ENCODE measurements at places on chromosomes 4 and X.

GRCh38 chr4:8336412-8337075 lies 67.0 kb downstream of the HTRA3 start:
- DNase-seq = no peak

GRCh38 chr4:82450966-82451755 lies 20.8 kb downstream of the ENOPH1 start:
- no peak for DNase-seq

DNA sequence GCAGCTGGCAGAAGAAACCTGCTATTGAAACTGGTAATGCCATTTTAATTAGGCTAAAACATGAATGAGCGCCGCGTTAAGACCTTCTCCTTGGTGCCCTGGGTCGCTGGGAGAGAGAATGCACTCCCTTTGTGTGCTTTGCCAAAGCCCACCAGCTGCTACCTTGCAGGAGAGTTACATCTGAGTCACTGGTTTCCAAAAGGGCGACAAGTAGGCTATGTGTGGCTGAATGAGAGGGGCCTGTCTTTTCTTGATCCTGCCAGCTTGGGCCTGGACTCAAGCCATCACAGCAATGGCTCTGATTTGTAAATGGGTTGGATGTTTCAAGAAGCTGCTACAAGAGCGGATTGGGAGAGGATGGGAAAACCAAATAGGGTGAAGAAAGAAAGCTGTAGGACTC lies 81.5 kb downstream of the NHS start:
- DNase-seq = no peak

GRCh38 chr4:151219091-151219490 lies 57.9 kb upstream of the PRSS48 start:
- DNase-seq = no peak

DNA sequence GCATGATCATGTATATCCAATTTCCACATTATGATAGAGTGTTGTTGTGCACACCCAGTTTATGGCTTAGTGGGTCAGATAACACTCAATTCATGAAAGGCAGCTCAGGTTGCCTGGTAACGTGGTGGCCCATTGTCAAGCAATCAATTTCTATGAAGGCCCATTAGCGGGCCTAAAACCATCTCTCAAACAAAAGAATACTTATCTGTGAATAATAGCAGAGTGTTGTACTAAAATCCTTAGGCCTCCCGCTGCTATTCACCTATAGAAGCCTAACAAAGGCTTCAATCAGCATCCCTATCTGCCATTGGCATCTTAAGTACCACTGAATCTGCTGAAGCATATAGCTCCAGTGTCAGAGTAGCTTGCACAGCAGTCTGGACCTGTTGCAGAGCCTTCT lies 849.6 kb upstream of the POU3F4 start:
- no peak for DNase-seq

DNA sequence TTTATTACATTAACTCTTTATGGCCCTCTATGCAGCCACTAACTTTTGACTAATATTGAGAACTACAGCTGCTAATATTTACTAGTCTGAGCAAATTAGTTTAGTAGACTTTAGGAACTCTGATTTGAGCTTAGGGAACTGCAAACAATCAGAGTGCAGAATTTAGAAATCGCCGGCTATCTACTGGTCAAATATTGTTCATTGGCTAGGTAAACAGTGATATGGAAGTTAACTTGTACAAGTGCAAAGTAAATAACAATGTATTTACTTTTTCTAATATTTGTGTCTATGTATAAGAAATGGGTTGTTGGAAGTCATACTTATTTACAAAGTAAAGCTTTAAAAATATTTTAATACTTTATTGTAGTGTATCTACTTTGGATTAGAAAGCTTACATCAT lies 279.6 kb downstream of the CFAP299 start:
- DNase-seq = no peak

DNA sequence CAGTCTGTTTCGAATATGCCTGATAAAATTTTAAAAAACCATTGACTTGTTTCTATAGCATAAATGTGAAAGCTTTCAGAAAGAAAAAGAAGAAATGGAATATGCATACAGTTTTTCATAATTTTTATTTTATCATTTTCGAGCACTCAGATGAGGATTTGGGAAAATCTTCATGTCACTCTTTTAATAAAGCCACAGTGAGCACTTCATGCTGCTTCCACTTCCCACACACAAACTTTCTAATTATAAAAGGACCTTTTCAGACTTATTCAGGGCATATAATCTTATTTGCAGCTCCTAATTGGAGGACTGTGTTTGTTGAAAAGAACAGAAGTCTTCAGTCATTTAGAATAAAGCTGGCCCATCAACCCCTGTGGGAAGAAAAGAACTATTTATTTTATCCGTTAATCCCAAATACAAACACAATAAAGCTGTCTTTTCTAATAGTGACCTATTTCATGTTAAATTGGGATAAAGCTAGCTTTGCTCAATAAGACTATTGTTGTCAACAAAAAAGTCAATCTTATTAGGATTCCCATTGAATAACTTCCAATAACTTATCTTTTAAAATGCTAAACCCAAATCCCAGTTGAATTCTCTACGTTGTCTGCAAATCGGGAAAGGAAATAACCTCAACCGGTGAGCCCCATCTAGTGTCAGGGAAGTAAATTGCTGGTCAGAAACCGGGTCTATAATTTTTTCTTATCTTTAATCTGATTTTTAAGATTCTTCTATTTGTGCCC lies 211.5 kb downstream of the PDGFRA start:
- DNase-seq = no peak

DNA sequence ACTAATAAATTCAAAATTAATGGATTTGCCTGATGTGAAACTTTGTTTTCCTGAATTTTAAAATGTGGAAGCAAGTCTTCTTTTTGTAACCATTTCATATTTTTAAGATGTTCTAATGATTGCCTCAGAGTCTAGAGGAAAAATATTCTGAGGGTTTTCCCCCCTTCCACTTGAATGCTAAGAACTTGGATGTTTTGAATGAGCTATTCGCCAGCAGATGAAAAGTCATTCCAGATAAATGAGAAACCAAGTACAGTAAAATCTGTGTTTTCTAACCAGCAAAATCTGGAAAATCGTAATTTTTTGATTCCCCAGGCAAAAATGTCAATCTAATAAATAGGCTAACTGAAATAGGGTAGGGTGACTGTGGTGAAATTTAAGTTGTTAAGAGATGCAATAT lies 45.6 kb downstream of the SLIT2 start:
- no peak for DNase-seq

DNA sequence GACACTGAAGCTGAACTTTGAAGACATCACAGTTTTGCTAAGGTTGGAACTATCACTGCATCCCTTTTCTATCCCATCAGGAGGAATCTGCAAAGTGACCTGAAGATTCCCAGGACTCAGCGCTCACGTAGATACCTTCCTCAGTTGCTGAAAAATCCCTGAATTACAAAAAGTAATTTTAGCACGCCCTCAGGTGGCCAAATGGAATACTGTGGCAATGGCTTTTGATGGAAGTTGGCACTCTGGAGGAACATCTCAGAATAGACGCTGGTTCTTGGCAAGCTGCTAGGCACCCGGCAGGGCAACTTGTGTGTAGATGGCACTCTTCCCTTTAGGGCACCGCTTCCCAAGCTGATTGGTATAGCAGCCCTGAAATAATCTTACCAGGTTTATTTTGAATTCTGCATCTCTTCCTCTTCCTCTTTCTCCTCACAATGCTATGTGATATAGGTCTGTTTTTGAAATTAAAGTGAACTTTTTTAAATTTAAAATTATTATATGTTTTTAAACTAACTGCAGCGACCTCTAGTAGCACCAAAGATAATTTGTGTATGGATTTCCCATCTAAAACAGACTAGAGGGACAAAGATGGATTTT lies 16.3 kb upstream of the ESX1 start:
- DNase-seq = peak; percentile 31

DNA sequence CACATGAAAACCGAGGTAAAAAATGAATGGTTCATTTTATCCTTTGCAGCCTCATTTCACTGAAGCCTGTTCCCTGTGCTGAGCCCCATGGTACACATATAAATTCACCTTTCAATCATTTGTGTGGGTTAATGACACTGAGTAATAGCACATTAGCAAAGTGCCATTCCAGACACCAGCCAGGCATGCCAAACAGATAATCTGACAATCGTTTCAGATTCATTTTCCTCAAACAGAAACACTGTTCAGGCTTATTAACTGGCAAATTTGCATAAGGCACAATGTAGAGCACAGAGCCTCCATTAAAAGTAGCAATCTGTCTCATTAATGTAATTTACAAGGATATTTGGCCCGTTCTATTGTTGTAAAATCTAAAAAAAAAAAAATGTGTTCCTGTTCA lies 76.2 kb downstream of the UNC5C start:
- no peak for DNase-seq

- no peak for DNase-seq
Observed at GRCh38 chr4:76532805-76533204, 97.8 kb downstream of the SHROOM3 start.

GRCh38 chrX:133440081-133440796 lies 24.9 kb upstream of the GPC4 start:
- DNase-seq = no peak

DNA sequence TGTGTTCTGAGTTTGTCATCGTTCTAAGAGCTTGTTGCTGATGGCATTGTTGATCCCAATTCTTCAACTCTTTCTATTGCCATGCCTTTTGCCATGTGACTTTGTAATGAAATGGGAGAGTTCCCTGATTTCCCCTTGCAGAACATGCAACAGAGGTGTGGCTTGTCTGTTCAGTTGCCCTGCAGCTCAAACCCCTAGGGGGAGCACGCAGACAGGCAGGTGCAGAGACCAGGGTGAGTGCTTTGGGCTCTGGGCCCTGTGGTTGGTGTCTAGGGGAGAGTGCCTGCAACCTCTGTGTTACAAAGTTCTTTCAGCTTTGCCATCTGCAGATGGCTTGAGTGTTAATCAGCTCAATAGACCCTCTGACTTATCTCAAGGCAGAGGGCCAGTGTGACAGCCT lies 332.7 kb downstream of the MID1IP1 start:
- no peak for DNase-seq

DNA sequence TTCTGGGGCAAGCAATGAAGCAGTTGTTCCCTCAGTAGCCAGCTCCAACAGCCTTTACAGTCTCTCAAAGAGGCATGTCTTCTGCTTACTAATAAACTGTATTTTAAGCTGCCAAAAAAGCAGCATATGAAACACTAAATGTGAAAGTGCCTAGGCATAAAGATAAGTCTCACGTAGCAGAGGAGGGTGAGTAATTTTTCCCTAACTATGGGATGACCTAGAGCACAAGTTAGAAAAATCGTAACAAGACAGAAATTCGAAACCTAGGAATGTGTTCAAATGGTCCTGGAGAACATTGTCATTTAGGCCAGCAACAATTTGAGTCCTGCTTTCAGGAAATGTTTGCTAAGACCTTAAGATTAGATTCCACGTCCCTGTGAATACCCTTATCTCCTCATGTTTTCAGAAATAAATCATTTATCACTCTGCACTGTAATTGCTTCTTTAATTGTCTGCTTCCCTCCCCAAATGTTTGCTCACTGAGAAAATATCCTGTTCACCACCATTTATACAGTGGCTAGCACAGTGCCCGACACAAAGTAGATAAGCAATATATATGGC lies 222.2 kb downstream of the KCNIP4 start:
- DNase-seq = no peak

GRCh38 chr4:48596336-48596735 lies 106.3 kb downstream of the ZAR1 start:
- DNase-seq = no peak

GRCh38 chr4:119795986-119796578 lies 167.5 kb upstream of the PDE5A start:
- DNase-seq = no peak

- no peak for DNase-seq
Observed at GRCh38 chr4:164871673-164872072, 5.3 kb upstream of the APELA start.

- no peak for DNase-seq
Observed at GRCh38 chr4:140739971-140740370, 16.2 kb downstream of the TBC1D9 start.

DNA sequence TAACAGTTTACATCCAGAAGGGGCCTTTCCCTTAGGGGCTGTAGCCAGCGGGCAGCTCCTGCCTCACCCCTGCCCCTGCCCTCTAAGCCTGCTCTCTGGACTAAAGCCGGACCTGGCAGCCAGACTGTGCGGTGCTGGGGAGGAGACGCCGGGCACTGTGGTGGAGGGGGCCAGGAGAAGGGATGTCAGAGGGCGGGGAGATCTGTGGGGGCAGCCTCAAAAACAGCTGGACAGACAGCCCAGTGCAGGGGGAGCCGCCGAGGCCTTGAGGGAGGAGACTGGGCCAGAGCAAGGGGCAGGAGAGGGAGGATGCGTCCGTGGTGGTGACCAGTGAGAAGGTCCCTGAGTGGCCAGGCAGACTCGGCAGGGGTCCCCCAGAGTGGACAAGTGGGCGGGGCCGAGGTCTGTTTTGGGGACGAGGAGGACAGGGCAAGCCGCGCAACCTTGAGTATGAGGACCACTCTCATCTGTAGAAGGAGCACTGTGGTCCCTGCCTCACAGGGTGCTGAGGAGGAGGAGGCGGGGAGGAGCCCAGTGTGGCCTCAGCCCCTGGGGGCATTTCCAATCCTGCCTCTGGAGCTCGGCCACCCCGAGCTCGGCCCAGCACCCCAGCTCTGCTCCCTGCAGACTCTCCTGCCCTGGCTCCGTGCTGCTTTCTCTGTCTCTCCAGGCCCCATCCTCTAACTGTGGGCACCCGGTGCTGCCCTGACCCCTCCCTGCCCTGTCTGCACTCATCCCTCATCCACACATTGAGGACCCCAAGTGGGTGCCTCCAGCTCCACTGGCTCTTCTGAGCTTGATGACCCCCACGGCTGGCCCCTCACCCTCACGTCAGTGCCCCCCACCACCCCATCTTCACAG lies 59.2 kb upstream of the NKX1-1 start:
- DNase-seq = no peak

DNA sequence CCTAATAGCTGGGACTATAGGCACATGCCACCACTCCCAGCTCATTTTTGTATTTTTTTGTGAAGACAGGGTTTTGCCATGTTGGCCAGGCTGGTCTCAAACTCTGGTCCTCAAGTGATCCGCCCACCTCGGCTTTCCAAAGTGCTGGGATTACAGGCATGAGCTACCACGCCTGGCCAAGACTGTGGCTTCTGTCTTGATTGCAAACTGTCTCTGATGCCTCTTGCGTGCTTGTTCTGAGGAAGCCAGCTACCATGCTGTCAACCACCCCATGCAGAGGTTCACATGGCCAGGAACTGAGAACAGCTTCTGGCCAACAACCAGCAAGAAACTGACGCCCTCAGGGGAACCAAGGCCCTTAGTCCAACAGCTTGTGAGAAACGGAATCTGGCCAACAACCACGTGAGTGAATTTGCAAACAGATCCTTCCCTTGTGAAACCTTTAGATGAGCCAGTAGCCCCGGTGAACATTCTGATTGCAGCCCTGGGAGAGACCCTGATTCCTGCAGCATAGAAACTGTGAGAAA lies 71.2 kb downstream of the SUPT20HL2 start:
- no peak for DNase-seq

- DNase-seq = peak; percentile 76
Observed at GRCh38 chr4:2934077-2934812, 29.0 kb downstream of the NOP14 start.

DNA sequence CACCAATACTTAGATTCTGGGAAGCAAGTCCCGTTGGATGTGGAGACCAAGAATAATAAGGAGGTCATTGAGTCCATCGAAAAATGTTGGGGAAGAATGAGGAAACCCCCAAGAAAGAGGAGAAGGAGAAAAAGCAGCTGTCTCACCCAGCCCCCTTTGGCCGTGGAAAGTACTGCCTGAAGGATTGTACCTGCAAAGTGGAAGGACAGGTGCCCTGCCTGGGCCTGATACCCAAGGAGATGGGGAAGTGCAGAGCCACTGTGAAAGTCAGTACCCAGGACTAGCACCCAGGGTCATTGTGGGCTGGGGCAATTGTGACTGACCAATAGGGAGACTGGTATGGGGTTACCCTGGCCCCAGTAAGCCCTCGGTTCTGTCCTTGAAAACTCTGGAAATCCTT lies 13.8 kb upstream of the CFAP299 start:
- DNase-seq = no peak

GRCh38 chrX:119758731-119759247 lies 401 bp downstream of the SOWAHD start:
- peak; percentile 32 for DNase-seq

All from ovary (tissue), 10 donors.